ENCODE measurements at places on chromosomes 16 and 17.

- no peak for DNase-seq
Observed at GRCh38 chr16:85296859-85297660, 184.8 kb upstream of the CIBAR2 start.

GRCh38 chr17:19494961-19495806 is 38.5 kb upstream of the SLC47A1 start:
- DNase-seq: no peak

GRCh38 chr17:28907709-28908475 is 5.0 kb upstream of the DHRS13 start:
- DNase-seq: no peak

DNA sequence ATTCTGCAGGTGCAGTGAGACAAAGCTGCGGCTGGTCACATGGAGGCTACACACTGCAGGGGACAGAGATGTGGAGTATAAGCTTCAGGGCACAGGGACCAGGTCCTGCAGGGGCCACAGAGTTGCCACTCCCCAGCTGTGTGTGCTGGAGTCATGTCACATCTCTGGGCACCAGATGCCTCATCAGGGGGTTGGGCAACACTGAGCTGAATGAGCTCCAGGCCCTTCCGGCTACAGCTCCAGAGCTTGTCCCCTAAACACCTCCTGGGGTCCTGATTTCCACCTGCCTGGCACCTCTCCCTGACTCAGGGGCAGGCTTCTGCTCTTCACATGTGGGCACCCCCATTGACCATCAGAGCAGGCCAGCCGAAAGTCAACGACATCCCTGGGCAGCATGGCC is 32.5 kb downstream of the SPHK1 start:
- DNase-seq: no peak
